ENCODE measurements at places on chromosomes 2 and 18.

GRCh38 chr2:23566241-23567142 lies 181.5 kb downstream of the KLHL29 start:
- no peak for DNase-seq

DNA sequence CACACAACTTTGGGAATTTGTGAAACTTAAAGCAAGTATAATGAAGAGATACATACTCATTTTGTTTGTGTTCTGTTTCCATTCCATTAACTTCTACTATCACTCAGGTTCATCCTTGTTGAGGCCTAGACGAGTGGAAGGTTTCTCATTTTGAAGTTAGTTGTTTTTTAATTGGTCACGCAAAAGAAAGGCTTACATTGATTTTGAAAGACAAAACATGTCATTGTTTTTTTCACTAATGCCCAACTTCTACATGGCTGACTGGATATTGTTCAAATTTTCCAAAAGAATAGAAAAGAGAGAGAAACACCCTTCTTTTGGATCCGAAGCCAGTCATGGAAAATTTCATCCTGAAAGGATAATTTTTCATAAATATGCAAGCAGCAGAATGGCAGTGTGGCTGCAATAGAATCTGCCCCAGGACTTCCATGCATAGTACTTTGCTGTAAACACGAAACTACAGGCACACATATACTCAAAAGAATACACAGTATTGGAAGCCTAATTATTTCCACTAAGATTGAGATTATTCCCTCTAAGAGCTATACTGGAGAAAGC lies 27.4 kb downstream of the PRKCE start:
- no peak for DNase-seq

DNA sequence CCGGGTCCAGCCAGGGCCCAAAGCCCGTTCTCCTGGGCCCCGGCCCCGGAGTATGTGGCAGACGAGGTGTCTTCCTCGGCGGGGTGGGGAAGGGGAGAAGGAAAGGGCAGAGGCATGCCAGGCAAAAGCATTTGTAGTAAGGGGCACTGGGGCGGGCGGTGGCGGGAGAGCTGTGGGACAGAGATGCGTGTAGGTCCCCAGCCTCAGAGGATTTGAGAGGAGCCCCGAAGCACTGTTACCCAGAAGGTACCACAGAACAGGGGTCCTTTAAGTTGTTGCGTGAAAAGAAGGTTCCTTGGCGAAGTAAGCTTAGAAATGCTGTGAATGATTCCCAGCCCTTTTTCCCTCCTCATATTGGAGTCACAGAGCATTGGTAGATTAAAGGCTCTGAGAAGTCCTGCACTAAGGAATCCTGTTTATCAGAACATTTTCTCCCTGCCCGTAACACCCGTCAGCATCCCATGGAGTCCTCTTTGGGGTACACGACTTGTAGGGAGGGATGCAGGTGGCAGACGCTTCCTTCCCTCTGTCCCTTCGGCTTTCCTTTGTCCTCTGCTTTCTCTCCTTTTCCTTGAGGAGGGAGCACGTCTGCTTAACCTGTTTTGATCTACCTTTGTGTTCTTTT lies 12.5 kb downstream of the GAREM2 start:
- DNase-seq, result no peak

GRCh38 chr2:18408638-18409037 lies 151.8 kb downstream of the RDH14 start:
- no peak for DNase-seq

- no peak for DNase-seq
Measured at GRCh38 chr18:44683556-44683955, 2.9 kb downstream of the SETBP1 start.

DNA sequence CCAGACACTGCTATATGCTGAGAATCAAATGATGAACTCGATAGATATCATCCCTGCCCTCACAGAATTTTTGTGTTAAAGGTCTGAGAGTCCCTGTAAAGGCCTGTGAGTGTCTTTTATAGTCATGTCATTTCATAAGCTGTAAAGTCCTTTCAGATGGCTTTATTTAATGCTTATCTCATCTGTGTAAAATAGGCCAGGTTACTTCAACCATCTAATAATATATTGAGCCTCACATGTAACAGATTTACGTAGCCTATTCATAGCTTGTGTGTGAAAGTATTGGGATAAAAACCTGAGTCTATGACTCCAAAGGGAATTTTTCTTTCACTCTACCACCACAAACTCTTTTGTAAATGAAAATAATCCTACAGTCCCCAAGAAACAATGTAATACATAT lies 672.0 kb upstream of the SYT4 start:
- no peak for DNase-seq

GRCh38 chr18:56167366-56167765 lies 471.0 kb downstream of the TXNL1 start:
- DNase-seq, result no peak

GRCh38 chr2:107529146-107529545 lies 297.5 kb upstream of the RGPD4 start:
- no peak for DNase-seq

DNA sequence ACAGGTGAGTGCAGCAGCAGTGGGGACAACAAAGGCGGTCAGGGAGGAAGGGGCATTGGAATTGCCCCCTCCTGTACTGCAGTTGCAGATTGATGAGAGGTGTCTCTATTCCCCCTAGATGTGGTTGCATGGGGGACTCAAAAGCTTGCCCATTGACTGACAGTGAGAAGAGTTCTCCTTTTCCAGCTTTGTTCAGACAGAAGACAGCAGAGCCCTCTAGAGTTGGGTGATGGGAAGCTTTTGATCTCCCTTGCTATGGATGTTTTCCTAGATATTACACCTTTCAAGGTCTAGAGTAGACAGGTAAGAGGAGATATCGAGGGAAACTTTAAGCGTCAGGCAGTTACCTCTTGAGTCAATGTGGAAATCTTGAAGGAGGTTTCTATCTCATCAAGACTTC lies 2.9 kb downstream of the PROKR1 start:
- no peak for DNase-seq

DNA sequence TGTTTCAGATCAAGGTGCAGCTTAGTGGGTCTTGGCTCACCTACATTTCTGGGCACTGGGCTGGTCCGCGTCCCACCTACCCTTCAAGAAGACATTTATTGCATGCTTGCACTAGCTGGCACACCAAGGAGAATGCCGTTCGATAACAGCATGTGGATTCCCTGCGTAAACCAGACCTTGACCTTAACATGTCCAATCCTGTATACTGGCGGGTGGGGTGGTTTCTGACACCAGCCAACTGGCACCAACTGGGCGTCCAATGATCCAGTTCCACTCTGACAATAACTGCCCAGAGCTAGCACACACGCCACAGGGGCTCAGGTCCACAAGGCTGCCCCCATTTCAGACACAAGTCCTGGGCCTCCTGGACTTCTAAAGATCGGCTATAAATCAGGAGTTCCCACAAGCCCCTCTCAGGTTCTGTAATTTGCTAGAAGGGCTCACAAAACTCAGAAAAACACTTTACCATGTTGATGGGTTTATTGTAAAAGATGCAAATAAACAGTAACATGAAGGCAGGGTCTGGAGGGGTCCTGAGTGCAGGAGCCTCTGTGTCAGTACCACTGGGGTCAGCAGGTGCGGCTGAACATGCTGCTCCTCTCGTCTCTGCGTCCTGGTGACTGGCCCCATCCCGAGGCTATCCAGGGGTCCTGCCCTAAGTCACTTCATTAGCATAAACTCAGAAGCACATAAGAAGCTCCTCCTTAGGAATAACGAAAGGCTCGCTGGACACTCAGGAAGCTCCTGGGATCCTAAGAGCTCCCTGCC lies 161.8 kb downstream of the HDAC4 start:
- no peak for DNase-seq

DNA sequence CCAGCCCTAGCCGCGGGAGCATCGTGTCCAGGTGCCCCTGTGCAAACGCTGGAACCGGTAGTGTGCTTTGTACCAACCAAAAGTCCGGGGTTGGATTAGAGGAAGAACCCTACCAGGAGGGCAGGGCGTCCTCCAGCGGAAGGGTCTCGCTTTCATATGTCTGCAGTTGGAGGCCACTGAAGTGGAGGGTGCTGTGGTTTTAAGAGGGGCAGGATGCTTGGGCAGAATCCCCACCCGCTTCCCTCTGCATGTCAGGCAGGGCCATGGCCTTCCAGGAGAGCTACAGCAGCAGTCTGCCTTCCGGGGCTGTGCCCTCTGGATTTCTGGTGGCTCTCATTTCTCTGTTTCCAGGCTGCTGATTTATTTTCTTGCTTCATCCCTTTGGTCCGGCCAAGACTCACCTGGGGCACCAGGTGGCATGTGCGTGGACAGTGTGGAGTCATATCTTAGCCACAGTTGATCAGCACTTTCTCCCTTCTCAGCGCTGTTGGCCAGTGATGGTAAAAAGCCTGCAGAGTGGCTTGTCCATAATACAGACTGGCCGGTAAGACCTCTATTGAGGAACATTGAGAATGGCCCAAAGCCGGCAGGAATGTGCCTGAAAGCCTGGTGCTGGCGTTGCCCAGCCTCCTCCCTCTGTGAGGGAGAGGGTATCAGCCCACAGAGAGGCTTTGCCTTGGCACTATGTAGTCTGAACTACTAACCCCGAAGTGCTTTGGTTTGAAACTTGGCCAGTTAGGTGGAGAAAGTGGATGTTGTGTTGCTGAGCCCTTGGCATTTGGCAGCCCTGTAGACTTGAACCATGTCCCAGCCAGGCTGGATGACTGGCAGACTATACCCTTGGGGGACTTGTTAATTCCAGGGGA lies 1.8 kb downstream of the AGAP1 start:
- no peak for DNase-seq

- DNase-seq, result no peak
Measured at GRCh38 chr2:95149397-95149984, 10.2 kb downstream of the ZNF514 start.

- no peak for DNase-seq
Measured at GRCh38 chr2:69017080-69017479, 4.1 kb downstream of the ANTXR1 start.

DNA sequence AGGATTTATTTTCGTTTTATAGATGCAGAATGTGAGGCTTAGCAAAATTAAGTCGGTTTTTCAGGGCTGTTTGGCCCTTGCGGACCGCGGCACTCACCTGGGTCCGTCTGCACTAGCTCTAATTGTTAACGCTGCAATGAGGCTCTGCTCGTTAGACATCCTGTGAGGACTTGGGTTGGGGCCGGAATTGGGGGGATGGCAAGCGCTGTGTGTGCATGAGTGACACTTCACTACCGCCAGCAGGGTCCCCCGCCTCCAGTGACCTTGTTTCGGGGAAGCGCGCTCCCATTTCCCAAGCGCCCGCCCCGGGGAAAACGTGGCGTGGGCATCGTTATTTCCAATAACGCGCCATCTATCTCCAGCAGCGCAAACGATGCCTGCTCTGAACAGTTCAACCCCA lies 54.2 kb downstream of the KCNG2 start:
- DNase-seq, result no peak

GRCh38 chr2:10303181-10303693 lies 533 bp downstream of the HPCAL1 start:
- DNase-seq, result no peak

GRCh38 chr2:147760984-147761383 lies 83.8 kb upstream of the ACVR2A start:
- DNase-seq, result no peak

- DNase-seq, result no peak
Measured at GRCh38 chr2:17899871-17900270, 21.4 kb downstream of the KCNS3 start.

GRCh38 chr2:43225788-43226557 lies 433 bp downstream of the ZFP36L2 start:
- DNase-seq, result no peak

GRCh38 chr2:137975280-137976271 lies 11.3 kb downstream of the HNMT start:
- DNase-seq, result no peak

- DNase-seq, result no peak
Measured at GRCh38 chr2:42030200-42030759, 17.5 kb upstream of the PKDCC start.

- DNase-seq, result no peak
Measured at GRCh38 chr2:166944909-166945308, 56.6 kb downstream of the XIRP2 start.

- no peak for DNase-seq
Measured at GRCh38 chr2:558879-559278, 118.3 kb downstream of the TMEM18 start.

DNA sequence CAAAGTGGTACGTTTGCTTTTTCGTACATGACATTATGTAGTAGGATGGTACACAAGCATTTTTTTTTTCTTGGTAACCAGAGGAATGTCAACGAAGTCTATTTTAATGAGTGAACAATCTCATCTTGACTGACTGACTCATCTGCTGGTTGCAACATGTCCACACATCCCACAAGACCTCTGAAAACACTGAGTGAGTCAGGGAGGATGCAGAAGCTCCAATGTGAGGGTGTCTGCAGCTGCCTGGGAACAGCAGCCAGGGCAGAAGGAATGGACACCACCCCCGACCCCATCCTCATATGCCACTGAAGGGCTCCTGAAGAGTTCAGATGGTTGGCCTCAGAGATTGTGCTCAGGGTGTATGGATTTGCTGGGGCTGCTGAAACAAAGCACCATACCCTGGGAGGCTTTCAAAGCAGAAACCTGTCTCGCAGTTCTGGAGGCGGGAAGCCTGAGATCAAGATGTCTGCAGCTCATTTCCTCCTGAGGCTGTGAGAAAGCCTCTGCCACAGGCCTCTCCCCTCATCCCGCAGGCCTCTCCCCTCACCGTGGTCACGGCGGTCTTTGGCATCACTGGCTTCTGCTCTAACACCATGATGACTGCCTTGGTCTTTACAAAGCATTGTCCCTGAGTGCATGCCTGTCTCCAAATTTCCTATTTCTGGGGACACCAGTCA lies 124.6 kb downstream of the LRATD1 start:
- no peak for DNase-seq

DNA sequence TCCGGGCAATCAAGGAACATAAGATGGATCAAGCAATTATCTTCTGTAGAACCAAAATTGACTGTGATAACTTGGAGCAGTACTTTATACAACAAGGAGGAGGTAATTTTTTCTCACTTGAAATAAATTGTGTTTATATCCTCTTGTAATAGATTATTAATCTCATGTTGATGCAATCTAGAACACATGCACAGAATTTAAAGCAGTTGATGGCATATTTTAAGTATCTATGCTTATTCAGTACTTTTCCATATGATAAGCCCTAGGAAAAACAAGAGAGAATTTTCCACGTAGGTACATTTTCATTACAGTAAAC lies 31.8 kb downstream of the DDX1 start:
- DNase-seq, result no peak

Measured in cortex of kidney (tissue), 1 donor.